ENCODE measurements at places on chromosomes 5 and 9. TPM values are rescaled to one million over a fixed set of nuclear protein-coding genes. Genes with fewer than 3 reads are reported as not detected.

DNA sequence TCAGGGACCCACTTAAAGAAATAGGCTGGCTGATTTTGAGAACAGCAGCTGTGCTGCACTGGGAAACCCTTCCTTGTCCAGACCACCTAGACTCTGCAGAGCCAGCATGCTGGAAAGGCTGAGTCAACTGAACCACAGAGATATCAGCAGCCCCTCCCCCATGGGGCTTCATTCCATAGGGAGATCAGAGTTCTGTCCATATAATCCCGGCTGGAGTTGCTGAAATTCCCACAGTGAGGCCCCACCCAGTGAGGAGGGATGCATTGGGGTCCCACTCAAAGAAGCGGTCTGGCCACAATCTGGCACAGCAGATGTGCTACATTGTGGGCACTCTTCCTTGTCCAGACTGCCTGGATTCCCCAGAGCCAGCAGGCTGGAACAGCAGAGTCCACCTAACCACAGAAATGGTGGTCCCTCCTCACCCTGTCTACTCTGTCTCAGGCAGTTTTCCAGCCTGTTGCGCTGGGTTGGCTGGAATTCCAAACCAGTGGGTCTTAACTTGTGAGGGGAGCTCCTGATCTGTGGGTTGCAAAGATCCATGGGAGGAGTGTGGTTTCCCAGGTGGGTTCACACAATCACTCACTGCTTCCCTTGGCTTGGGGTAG is 127.1 kb downstream of the RNF180 start:
- DNase-seq: no peak

The MSX2 gene
- not detected for total RNA-seq

- peak; percentile 80 for DNase-seq
These were observed 3.5 kb downstream of the USP20 start for GRCh38 chr9:129838707-129839259.

- DNase-seq: no peak
These were observed 17.7 kb downstream of the ADAMTSL2 start for GRCh38 chr9:133552236-133552635.

The TXNDC15 gene
- 19.8 TPM for total RNA-seq

The EDIL3 gene
- total RNA-seq: not detected

The IL4 gene
- total RNA-seq: not detected

- no peak for DNase-seq
These were observed 35.8 kb downstream of the ALG2 start for GRCh38 chr9:99185934-99186333.

DNA sequence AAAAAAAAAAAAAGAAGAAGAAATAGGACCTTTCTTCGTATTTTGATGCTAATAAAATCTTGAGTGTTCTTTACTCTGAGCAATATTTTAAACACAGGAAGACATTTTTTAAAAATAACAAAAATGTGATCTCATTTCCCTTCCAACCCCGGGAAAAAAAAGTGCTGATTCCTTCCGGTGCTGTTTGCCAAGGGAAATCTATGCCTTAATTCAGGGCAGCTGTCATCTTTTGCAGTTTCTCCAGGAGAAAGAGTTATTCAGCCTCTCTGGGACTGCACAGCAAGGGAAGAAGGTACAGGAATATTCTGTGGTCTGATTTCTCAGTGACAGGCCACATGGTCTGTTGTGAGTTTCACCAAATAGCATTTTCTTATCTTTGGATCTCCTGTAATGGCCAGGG is 291.9 kb upstream of the IRX1 start:
- no peak for DNase-seq

DNA sequence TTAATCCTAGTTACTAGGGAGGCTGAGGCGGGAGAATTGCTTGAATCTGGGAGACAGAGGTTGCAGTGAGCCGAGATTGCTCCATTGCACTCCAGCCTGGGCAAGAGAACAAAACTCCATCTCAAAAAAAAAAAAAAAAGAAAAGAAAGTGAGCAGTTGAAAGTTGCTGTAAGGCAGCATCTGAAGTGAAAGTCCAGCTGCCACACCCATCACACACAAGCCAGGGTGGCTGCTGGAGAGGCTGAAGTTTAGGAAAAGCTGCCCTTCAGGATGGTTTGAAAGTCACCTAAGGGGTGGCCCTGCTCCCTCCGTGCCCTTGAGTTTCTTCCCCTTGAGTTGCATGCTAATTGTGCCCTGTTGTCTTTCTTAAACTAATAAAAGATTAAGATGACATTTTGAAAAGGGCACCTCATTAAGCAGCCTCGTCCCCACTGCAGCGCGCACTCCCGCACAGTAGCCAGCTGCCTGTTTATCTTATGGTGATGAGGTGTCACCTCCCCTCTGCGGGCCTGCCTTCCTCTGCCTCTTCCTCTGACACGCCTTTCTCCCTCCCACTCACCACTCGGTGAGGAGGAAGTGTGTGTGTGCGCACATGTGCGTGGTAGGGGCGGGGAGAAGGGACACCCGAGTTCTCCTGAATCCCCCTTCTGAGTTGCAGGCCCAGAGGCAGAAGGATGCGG is 104.2 kb upstream of the PANK3 start:
- DNase-seq: peak; percentile 68

- DNase-seq: no peak
These were observed 7.6 kb upstream of the TRMT10B start for GRCh38 chr9:37745970-37746369.

DNA sequence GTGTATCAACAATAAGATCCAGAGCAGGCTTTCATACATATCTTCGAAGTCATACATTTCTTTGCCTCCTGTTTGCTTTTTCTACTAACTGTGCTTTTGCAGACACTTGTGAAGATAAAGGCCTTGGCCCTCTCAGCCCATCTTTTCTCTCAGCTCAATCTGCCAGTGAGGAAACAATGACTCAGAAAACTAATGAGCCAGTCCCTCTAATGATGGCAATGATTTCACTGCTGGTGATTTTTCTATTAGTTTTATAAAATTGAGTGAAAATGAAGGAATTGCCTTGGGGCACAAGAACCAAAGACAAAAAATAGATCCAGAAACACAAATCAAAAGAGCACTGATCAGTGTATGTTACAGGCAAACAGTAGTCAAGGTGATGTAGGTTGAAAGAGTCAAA is 167.7 kb upstream of the PPP2R2B start:
- no peak for DNase-seq

- no peak for DNase-seq
These were observed 45.8 kb downstream of the MEIKIN start for GRCh38 chr5:131899686-131900085.

GRCh38 chr9:115649991-115650472 is 503.6 kb upstream of the PAPPA start:
- DNase-seq: no peak

DNA sequence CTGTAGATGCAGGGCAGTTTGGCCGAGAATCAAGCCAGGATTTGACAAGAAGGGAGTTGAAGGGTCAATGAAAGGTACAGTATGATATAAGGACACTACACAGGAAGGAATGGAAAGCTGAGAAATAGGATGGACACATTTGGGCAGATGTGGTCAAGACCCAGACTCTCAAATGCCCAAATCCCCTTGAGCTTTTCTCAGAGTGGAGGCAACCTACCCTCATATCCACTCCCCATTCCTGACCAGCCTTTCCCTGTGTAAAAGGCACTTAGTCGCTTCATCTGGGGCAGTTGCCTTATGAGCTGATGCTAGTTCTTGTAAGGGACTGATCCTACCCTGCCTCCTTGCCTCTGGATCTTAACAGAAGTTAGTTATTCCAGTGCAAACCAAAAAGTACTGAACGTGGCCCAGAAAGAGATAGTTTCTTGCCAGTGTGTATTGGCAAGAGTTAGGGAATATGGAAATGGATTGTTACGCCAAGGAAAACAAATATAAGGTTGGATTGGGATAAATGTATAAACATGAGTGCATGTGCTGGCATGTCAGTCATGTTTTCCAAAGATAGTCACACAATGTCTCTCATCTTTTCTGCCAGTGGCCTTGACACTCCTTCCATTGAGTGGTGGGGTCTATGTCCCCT is 4.1 kb upstream of the MCCC2 start:
- no peak for DNase-seq

GRCh38 chr5:94228791-94229190 is 389.6 kb downstream of the KIAA0825 start:
- DNase-seq: no peak

DNA sequence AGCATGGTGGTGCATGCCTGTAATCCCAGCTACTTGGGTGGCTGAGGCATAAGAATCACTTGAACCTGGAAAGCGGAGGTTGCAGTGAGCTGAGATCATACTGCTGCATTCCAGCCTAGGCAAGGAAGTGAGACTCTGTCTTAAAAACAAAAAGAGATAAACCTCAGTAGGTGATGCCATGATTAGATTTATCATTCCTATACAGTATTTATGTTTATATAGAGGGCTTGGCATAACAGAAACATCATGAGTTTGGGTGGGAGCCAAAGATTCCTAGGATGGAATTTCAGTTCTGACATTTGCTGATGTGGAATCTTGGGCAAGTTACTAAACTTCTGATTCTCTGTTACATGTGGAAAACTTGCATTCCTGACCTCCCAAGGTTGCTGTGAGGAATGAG is 22.3 kb downstream of the RFK start:
- no peak for DNase-seq

DNA sequence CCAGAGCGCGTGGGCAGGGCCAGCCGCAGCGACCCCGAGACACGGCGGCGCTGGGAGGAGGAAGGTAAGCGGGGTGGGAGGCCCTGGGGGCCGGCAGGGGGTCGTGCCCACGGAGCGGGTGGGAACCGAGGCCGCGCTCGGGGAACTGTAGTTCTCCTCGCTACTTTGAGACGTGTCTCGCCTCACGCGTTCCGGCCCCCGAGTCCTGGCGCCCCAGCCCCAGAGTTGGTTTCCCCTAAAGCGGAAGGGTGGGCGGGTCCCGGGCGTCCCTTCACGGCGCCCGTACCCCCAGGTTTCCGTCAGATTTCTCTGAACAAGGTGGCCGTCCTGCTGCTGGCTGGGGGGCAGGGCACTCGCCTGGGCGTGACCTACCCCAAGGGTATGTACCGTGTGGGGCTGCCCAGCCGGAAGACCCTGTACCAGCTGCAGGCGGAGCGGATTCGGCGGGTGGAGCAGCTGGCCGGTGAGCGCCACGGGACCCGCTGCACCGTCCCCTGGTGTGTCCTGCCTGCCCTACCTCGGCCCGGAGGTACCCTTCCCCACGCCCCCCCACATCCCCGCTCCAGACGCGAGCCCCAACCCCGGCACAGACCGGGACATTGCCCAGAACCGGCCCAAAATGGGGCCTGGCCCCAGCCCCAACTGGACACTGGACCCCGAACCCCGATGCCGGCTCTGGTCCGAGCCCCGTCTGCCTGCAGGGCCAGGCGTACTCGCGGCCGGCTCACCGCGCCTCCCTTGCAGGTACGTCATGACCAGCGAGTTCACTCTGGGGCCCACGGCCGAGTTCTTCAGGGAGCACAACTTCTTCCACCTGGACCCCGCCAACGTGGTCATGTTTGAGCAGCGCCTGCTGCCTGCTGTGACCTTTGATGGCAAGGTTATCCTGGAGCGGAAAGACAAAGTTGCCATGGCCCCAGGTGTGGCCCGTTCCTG is 709 bp downstream of the UAP1L1 start:
- DNase-seq: peak; percentile 37

The NUTM2G gene
- not detected for total RNA-seq

DNA sequence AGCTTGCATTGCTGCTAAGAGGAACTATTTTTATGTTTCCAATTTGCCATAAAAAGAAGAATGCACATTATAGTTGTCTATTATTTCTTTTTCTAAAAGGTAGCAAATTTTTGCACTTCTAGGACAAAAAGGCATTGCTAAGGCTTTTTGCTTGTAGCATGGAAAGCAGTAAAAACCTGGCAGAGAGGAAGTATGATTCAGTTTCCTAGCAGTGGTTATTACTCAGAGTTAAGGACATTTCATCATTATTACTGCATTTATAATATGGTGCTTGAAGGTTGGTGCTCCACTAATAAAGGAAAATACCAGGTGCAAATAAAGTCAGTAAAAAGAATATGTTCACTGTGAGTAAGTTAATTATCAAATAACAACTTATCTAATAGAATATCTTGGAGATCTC is 179.8 kb upstream of the PLPPR1 start:
- no peak for DNase-seq

GRCh38 chr5:150488519-150489359 is 19.2 kb upstream of the NDST1 start:
- no peak for DNase-seq

The SPINK1 gene
- total RNA-seq: not detected

The PCDHB15 gene
- total RNA-seq: not detected

The LECT2 gene
- not detected for total RNA-seq

- DNase-seq: no peak
These were observed 42.1 kb upstream of the TMOD1 start for GRCh38 chr9:97459326-97459725.

The MACROH2A1 gene
- 153 TPM for total RNA-seq
